Left cardiac atrium (tissue), 4 donors: ENCODE measurements at places on chromosomes 3 and 15.

- DNase-seq, result no peak
These were observed 99.6 kb downstream of the MITF start for GRCh38 chr3:69838696-69839515.

DNA sequence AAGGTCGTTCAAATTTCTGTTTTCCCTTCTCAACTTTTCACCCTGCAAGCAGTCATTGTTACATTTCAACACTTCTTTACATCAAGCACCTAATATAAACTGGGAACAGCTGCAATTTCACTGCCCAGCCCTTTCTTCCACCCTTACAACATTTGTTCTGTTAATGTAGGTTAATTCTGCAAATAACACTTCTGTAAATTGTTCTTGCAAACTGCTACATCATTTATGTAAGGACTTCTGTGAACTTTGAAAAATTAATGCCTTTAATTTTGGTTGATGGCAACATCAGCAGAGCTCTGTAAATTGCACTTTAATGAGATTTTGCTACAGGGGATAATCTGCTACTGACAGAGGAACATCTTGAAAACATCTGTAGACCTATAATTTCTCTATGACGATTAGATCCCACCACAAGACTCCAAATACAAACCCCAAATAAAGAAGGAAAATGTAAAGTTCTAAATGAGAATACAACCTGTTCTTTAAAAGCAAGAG is 93.5 kb downstream of the ZIC4 start:
- DNase-seq, result no peak

GRCh38 chr3:115667738-115668065 is 44.4 kb downstream of the GAP43 start:
- DNase-seq, result no peak

DNA sequence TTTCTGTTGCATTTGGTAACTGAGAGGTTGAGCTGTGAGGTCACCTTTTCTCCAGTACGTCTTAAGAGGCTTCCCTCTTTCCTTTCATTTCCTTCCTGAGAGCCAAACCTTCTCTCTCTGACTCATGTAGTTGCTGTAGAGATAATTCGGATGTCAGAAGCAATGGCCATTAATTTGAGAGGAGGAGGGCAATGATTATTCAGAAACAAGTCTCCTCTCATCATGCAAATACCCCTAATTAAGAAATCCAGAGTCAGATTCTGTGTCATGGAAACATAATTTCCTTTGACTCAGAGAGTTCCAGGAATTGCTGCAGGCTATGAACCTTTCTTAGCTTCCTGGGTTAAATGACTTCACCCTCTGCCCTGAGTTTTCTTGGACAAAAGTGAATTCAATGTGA is 59.0 kb upstream of the GSK3B start:
- no peak for DNase-seq
